WERI-Rb-1 (cell line): ENCODE measurements at places on chromosomes 1 and 21.

DNA sequence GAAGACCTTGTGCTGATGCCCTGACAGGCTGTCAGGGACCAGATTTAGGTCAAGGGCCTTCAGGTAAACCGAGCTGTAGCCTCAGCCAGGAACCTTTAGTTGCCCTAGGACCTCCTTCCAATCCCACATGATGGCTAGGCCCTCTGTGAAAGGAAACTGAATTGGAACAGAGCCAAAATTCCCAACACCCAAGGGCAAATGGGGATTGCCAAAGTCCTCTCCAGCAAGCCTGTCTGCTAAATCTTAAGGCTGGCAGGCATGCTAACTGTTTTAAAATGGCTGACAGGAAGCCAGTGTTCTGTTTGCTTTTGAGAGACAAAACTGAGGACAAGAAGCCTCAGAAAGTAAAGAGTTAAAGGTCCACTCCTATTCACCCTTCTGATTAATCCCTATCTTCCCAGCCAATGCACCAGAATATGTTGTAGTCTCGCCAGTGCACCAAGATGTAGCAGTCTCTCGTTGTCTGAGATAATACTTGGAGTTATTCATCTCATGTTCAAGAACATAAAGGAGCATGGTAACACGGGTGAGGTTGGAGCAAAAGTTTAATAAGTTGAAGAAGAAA is 35.1 kb downstream of the MSTO1 start:
- DNase-seq = no peak

DNA sequence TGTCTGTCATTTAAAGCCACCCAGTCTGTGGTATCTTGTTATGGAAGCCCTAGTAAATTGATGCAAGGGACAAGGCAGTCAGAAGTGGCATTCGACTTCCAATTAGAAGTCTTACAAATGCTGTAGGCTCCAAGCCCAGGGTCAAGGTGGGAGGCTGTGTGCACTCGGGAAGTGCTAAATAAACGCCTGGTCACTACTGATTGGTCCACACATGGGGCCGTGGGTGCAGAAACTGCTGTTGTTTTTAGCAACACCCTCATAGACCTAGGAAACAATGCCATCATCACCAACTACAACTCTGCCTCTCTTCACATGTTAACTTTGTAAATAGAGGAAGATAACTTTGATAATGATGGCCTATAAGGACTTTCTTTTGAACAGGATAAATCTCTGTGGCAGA is 20.2 kb upstream of the ZBTB21 start:
- DNase-seq = no peak

DNA sequence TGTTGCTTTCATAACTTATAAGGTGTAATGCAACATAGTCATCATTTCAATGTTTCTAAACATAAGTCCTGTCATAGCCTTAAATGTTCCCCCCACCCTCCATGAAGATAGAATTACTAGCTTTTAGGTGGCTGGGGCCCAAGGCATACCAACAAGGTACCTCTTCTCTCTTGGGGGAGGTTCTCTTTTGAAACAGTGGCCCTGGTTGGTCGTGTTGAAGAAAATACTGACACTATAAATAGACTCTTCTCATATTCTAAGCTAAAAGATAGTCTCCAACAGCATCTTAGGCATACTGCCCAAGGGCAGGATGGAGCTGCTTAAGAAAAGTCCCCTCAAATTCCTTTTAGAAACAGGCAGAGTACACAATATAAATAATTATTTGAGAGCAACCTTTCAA is 255.0 kb downstream of the FAF1 start:
- no peak for DNase-seq

DNA sequence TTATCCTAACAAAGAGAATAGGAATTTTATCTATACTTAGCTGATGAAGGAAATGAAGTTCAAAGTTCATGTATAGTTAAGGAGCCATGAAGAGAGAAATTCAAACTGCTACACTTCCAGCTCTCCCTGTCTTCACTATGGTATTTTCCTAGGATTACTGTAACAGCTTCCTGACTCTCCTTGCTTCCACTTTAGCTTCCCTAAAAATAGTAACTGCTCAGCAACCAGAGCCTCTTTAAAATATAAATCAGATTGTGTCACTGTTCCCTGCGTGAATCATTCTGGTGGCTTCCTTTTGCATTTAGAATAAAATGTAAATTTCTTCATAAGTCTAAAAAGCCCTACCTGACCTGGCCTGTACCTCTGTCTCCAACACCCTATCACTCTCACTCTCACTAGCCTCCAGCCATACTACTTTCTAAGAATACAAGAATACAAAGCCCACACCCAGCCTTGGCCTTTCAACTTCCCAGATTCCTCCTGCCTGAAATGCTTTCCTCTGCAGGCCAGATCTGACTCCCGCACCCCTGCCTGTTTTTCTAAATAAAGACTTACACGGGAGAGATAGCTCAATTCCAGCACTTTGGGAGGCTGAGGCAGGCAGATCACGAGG is 30.5 kb downstream of the OR10J1 start:
- no peak for DNase-seq

GRCh38 chr1:180103819-180104218 is 50.9 kb upstream of the QSOX1 start:
- DNase-seq = no peak

DNA sequence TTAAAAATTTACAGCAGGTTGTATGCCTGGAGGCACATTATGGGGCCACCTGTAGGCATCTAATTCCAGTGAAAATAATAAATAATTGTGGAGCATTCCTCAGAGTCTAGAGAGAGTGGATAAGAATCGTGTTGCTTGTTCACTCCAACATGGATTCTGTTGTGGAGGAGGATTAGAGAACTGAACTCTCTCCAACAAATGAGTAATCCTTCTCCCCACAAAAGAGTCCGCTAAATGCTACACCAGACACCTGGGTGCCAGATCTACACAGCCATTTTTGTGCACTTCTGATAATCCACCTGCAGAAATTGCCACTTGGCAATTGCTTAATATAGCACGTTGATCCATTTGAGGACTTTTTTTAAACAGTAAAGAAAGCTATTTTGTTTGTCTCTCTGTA is 113.7 kb upstream of the DPYD start:
- no peak for DNase-seq

- DNase-seq = peak; percentile 89
Observed at GRCh38 chr1:19754482-19754881, 45.2 kb downstream of the TMCO4 start.

DNA sequence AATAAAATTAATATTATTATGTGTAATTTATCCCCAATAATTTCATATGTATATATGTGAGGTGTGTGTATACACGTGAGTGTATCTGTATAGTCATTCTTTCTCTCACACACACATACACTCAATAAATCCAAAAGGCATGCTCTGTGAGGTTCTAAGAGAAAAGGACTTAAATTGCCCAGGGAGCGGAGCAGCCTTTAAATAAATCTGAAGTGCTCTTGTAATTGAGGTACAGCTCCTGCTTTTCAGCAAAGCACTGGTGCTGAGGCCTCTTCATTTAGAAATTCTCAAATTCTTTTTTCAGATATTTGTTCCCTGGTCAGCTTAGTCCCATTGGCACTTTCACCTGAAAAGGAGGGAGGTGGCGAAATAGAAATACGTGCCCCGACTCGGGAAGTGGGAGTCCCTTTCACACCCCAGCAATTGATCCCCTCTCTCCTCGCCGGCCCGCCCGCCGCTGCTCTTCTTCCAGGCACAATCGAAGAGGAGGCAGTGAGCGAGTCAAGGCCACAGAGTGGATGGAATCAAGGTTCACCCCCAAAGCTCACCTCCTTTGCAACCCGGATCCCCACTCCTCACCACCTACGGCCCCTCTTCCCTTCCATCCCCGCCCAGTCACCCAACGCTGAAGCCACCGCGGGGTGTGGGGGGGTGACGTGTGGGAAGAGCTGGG is 944 bp downstream of the PLPPR5 start:
- DNase-seq = peak; percentile 6

DNA sequence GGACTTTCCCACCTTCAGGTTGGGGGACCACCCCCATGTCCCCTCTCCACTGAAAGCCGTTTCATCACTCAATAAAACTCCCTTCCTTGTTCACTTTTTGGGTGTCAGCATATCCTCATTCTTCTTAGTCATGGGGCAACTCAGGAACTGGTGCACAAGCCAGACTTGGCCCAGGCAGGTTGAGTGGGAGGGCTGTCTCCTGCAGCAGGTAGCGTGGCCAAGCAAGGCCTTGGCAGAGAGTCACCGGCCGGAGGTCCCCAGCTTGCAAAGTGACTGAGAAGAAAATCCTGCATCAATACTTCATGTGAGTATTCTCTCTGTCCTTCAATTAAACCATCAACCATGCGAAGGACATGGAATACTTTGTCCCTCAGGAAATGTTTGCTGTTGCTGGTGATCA is 148.9 kb downstream of the RHOU start:
- no peak for DNase-seq

DNA sequence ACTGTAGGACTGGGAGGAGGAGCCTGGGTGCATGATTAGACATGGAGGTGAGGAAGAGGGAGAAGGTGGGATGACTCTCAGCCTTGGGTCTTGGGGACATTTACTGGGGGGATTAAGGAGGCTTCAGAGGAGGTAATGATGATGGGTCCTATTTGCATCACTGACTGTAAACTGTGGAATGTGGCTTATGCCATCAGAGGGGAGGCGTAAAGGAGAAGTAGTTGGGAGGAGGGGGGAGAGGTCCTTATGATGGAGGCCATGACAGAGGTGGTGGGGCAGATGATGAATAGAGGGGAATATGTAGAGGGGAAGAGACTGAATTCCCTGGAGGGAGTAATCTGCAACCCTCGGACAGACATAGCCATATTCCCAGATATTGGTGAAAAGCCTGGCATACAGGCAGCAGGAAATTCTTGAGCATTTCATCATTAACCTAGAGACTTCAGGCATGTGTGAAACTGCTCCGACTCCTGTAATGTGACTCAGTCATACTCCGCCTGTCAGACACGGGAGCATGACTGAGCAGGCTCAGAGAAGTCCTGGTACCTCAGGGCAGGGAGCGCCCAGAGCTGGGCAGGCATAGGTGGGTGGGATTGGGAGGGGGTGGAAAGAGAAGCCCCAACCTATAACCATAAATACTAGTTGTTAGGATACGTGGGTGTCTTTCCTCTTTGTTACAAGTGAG is 8.0 kb upstream of the LCE5A start:
- DNase-seq = no peak

GRCh38 chr1:51504806-51505525 is 14.1 kb downstream of the EPS15 start:
- no peak for DNase-seq

DNA sequence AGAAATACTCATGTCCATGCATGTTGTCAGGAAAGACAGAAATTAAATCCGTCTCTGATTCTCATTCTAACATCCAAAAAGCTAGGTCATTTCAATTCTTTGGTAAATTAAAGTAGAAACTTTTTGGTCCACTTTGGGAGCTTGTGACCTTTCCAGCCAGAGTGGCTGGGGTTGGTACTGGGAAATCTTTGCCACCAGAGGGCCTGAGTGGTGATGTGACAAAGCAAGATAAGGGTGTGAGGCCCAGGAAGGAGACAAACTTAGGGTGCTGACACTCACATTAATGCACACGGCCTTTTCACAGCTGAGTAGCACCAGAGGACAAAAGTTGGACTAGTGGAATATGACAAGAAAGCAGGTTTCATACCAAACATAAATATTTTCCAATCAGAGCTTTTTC is 144.3 kb downstream of the DNM3 start:
- DNase-seq = peak; percentile 40

DNA sequence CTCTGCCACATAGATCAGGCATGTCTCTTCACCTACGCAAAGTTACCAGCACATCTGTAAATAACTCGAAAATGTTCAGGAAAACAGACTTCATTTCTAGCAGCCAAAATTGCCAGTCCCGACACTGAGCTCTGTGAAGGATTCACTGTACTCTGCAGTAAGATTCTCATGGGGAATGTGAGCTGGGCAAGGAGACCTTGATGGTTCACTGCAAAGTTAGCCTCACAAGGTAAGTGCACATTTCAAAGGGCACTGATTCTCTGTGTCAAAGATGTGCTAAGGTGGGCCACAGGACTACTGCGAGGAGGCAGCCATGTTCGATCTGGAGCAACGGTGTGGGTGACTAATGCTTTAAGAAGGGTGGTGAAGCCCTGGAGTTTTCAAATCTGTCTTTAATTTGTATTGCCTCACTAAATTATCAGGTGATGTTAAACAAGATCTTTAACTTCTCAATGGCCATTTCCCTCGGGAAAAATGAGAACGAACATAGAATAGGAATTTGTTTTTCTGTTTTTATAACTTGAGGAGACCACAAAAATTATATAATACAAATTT is 25.2 kb downstream of the STPG1 start:
- DNase-seq = no peak

DNA sequence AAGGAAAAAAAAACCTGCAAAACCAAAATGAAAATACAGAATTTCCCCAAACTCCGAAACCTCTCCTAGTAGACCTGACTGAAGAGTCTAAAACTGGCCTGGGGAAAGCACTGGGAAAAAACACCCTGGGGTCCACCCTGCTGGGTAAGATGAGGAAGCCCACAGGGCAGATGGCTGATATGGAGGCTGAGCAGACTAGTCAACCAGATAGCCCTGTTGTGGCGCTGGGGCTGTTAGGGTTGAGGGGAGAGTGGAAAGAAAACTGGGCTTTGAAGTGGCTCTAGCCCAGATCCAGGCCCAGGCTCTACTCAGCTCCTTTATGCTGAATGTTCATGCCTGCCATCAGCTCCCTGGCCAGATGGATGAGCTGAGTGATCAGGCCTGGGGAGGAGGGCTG is 6.8 kb upstream of the SLAMF1 start:
- DNase-seq = no peak

DNA sequence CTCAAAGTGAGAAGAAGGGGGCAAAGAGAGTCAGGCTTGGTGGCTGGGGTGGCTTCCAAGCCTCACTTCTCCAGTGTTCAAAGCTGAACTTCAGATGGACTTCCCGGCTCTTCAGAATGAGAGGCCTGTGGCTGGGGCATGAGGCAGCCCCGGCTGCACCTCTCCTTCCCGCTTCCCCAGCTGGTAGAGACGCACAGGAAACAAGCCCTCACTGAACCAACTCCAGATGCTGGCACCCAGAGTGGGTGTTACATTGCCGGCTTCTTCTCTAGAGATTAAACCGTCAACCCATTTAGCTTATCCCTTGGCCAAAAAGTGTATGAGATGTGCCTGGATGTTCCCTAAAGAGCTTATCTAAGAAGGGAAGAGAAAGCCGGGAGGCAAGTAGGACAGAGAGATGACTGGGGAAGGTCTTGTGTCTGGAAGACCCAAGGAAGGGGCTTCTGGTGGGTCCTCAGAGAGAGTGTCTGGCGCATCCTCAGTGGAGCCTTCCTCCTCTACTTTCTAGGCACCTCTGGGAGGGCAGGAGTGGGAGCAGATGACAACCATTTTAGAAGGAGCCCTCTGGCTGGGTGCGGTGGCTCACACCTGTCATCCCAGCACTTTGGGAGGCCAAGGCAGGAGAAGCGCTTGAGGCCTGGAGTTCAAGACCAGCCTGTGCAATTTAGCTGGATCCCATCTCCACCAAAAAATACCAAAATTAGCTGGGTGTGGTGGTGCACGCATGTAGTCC is 2.0 kb downstream of the ADAMTSL4 start:
- no peak for DNase-seq

GRCh38 chr1:2135941-2136340 is 58.6 kb downstream of the FAAP20 start:
- no peak for DNase-seq
